ENCODE measurements at places on chromosomes 12 and 14. TPM values are rescaled to one million over a fixed set of nuclear protein-coding genes. Genes with fewer than 3 reads are reported as not detected.

Gene PHC1
- 27.9 TPM for total RNA-seq

DNA sequence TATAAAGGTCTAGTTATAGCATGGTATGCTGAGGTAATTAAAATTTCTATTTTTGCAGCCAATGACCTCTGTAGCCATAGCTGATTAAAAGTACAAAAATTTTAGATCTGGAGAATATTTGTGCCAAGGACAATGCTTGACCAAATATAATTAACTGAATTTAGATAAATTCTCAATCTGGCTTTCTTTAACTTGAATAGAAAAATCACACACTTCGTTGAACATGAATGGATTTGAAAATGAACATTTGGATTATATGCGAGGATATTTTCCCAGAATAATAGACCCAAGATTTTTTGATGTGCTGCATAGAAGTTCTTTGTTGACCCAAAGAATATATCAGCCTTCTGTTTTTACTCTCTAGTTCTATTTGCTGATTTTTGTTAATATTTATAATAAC lies 38.4 kb upstream of the G2E3 start:
- DNase-seq: no peak

DNA sequence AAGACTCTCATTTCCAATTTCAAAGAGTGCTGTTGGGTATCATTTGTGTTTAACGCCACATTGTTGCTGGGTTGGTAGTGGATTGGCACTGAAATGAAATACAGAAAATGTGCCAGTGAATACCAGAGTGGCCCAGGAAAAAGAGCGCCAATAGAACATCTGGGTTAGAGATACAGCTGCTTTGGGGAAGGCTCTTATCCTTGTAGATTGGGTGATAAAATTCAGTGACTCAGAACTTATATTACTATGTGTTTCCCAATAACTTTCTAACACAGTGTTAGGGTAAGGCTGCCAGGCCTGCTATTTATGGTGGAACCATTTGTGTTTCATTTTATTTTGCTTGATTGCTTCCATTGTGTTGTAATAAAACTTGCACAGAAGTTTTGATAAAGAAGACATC lies 168.2 kb upstream of the SSTR1 start:
- DNase-seq: no peak

DNA sequence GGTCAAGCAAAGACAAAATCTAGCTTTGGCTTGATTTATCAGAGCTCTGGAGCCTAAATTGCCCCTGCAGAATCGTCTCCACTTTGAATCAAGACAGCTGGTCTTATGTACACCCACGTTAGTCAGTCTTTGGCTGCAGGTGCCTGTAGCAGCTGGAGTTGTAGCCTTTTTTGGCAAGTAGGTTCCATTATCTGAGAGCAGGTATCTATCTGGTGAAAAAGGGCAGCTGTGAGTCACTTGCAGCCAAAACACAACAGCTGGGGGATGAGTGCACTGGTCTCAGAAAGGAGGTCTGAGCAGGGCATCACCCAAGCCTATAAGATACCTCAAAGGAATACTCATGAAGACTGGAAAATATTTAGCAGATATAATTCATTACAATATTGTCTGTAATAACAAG lies 43.6 kb upstream of the KCNH5 start:
- DNase-seq: no peak

DNA sequence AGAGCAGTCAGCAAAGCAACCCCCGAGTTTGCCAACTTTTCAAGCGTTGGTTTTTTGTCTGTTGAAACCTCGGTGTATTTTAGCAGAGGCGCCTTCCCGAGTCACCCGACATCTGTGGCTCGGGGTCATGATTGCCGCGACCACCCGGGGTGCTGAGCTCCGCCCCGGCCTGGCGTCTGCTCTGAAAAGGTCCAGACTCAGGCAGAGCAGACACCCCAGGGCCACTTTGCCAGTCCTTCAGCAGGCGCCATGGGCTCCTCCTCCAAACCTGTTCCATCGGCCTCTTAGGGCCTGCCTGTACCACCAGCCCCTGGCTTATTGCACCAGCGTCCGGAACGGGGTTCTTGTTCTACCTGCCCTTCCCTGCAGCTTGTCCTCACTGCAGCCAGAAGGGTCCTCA lies 19.1 kb downstream of the ANKRD9 start:
- no peak for DNase-seq

GRCh38 chr14:102403028-102403427 lies 40.3 kb downstream of the TECPR2 start:
- DNase-seq: no peak

Data from Calu3 (cell line).